ENCODE measurements at places on chromosomes 12 and 14.

GRCh38 chr12:41917181-41917580 is 227.5 kb downstream of the GXYLT1 start:
- no peak for DNase-seq

DNA sequence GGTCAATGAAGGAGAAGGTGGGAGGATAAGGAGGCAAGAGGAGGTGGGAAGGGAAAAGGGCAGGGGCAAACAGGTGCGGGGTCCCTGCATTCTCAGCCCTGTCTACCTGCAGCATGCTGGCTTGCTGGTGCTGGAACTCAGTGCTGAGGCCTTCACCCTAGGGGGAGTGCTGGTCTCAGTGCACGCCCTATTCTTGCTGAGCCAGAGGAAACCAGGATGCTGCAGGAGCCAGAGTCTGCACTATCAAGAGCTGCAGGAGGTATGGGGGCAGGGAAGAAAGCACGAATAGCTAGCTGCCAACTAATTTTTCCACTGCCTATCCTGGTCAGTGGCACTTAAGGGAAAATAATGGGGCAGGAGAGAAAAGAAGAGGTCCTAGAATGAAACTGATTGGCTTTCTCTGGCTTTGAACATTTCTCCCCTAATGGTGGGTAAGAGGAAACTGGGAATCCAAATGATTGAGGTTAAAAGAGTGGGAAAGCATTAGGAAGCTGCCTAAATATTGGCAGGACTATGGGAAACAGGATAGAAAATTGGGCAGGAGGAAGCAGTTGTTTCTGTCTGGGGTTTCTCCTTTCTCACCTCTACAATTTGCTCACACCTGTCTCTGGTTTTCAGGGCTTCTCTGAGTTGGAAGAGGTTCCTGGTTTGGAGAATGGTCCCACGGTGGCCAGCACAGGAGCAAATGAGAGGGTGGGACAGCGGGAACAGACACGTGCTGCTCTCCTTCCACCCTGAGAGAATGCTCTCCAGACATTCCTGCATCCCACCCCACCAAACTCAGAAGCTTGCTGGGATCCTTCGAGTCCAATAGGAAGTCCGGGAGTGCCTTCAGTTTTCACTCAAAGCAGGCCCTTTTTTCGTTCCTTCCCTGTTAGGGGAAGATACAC is 1.9 kb downstream of the TMEM253 start:
- DNase-seq: no peak

- no peak for DNase-seq
These were observed at the start of gene LRRK2 for GRCh38 chr12:40224439-40225291. TSS of gene LRRK2 (plus strand) at chr12:40224997. CDS start at chr12:40225132, 135 bp downstream.

DNA sequence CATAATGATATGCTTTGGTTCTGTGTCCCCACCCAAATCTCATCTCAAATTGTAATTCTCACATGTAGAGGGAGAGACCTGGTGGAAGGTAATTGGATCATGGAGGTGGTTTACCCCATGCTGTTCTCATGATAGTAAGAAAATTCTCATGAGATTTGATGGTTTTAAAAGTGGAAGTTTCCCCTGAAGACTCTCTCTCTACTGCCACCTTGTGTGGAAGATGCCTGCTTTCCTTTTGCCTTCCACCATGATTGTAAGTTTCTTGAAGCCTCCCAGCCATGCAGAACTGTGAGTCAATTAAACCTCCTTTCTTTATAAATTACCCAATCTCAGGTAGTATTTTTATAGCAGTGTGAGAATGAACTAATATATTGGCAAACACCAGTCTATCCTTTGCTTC is 260.4 kb upstream of the PPFIA2 start:
- no peak for DNase-seq

- DNase-seq: no peak
These were observed 417.6 kb downstream of the NOVA1 start for GRCh38 chr14:26180221-26180620.
